D721Med (cell line): ENCODE measurements at places on chromosomes 11 and 22.

- no peak for DNase-seq
These were observed 37.8 kb upstream of the NAV2 start for GRCh38 chr11:19674836-19675235.

DNA sequence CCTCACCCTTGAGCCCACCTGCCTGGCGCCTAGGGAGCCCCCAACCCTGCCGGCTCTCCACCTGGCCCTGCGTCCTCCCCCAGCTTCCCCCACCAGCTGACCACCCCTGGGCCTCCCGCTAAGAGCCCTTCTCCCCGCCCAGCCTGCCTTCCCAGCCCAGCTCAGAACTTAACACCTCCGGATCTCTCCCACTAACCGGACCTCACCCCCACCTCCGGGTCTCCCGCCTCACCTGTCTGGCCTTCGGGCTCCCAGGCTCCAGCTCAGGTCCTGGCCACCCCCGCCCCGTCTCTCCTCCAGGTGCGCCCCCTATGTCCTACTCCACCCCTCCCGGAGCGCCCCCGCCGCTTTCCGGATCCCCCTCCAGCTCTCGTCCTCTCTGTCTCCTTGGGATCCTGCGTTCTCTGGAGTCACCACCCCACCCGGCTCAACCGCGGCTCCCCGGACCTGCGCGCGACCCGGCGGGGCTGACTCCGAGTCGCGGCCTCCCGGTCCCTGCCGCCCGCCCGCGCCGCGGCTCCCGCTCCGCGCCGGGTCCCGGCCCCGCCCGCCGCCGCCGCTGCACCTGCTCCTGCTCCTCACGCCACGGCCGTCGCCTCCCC lies at the start of gene KCNJ11:
TSS of gene KCNJ11 (minus strand) at position 51 of the 602 bp plus-strand sequence. CDS start 568 bp downstream, outside the sequence.
- DNase-seq: no peak

DNA sequence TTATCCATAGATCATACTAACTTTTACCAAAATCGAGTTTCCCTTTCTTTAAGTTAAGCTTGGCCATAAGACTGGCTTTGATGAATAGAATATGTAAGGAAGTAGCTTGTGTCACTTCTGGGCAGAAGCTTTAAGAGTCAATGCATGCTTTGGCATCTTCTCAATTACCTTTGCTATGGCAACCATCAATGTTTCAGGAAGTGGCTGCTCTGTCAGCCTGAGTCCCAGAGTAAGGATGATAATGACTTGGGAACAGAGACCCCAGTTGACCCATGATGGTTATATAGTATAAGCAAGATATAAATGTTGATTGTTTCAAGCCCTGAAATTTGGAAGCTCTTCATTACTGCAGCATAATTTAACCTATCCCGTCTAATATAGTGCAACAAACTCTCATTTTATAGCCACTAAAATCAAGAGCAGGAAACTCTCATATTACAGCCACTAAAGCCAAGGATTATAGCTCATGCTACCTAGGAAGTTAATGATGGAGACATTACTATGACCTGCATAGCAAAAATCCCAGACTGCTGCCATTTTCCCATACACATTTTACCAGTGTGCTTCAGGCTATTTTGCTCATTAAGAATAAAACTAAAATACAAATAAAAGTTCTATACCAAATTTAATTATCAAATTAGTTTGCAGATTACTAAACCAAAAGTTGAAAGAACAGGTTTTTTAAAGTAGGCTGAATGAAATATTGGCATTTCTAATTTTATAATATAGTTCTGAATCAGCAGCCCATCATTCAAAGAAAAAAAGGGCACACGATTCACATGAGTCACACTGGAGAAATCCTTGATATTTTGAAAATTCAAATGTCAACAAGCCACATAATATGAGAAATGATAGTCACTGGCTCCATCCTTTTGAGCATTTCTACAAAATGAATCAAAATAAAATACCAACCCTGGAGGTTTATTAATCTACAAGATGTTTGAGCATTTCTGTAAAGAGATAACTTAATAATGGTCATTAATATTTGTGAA lies 23.8 kb downstream of the FSHB start:
- no peak for DNase-seq

GRCh38 chr11:63508009-63508408 lies 2.1 kb downstream of the LGALS12 start:
- DNase-seq: no peak

GRCh38 chr11:65428578-65429067 lies 6.0 kb downstream of the NEAT1 start:
- DNase-seq: no peak

GRCh38 chr11:94058630-94059029 lies 37.5 kb downstream of the HEPHL1 start:
- DNase-seq: no peak

GRCh38 chr22:20568502-20569058 lies 61.2 kb downstream of the MED15 start:
- no peak for DNase-seq
